Myocyte (in vitro differentiated cells): ENCODE measurements at places on chromosomes 3 and 15. TPM values are rescaled to one million over a fixed set of nuclear protein-coding genes. Genes with fewer than 3 reads are reported as not detected.

DNA sequence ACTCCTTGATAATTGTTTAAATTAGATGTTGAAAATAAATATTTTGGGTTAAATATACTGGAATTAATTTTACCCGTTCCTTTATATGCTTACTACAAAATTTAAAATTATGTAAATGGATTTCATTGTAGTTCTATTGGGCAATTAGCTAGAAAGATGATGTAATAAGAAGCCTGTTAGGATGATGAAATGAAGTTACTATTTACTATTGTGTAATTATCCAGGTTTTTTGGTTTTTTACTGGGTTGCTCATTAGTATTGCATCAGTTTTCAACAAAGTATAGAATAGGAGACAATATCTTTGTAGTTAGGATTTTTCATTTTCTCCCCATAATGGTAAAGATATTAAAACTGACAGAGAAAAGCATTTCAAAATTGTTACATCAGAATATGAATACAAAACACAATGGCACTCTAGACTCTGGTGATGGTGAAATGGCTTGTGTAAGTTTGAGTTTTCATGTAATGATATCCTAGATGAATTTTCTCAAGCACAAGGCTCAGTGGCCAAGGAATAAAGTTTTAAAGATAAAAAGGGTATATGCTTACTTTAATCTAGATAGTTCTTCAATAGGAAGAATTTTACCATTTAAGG, 222.0 kb downstream of the P3H2 start:
- DNase-seq, result no peak

- no peak for DNase-seq
These were observed 11.3 kb upstream of the IL12A start for GRCh38 chr3:159977295-159977694.

DNA sequence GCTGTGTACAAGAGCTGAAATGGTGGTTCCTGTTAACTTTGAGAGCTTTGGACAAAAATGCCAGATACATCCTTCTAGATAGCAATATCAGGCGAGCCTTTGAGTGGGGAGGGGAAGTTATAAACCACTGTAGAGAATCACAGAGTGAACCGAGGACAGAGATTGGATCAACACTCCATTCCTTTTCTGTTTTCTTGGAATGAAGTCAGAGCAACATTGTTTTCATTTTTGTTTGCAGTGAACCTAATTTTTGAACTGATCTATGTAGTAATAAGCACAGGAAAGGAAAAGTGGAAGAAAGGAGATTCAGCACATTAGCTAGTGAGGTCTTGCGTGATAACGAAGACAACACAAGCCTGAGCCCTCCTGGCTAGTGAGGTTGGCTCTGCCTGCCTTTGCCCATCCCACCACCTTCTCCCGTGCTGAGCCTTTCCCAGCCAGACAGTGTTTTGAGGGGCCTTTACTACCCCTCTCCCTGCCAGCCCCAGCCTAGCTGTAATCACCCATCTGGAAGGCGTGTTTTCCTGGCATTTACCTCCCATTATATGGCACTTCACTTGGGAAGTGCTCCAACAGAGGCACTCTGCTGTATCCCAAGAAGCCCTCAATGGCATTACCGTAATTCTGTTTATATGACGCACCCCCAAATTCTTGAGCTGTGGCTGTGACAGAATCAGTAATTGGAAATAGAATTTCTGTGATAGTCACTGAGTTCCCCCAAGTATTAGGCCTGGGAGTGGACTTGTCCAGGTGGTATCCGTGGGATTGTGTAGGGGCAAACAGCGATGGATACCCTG, 129.8 kb downstream of the CACNA1D start:
- DNase-seq, result no peak

DNA sequence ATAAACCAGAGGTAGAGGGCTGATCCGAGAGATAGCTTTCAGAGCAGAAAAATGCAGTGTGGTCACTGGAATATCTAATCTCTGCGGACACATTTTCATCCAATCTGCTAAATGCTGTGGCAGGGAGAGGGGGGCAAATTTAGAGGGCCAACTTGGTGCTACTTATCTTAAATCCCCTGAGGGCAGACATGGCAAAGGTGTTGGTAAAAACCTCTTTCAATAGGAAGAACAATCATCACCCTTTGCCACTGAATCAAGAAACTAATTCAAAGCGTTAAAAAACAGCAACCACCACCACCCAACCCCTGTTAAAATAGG, 152.9 kb downstream of the MECOM start:
- no peak for DNase-seq

DNA sequence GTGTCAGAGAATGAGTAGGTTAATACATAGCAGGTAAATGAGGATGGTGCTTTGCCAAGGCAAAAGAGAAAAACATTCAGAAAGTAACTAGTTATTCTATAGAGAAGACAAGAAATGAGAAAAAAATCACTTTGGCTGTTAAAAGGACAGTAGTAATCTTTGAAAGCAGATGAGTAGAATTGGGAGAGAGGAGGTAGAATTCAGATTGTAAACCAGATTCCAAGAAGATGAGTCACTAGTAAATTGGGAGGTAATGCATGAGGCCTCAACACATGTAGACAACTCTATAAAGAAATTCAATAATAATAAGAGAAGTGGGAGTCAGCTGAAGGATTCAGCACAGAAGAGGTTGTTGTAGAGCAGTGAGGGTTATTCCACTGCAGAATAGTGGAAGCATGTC, 81.4 kb downstream of the MBNL1 start:
- no peak for DNase-seq

GRCh38 chr3:12868039-12869034, 27.0 kb upstream of the RPL32 start:
- DNase-seq, result peak; percentile 87

Gene PLA2G4E
- total RNA-seq, result not detected in 2 replicates

Gene CATSPER2
- 0.16 and 0.62 TPM in 2 replicates for total RNA-seq

Gene CAV3
- 90.5 and 133 TPM in 2 replicates for total RNA-seq

Gene CCDC71
- total RNA-seq, result 34.3 and 35.0 TPM in 2 replicates

Gene GPR62
- total RNA-seq, result not detected in 2 replicates
